Anterior cingulate cortex (tissue), 58 donors: ENCODE measurements at places on chromosomes 13 and 19.

GRCh38 chr19:1356508-1356865 is 27.2 kb upstream of the NDUFS7 start:
- no peak for DNase-seq

DNA sequence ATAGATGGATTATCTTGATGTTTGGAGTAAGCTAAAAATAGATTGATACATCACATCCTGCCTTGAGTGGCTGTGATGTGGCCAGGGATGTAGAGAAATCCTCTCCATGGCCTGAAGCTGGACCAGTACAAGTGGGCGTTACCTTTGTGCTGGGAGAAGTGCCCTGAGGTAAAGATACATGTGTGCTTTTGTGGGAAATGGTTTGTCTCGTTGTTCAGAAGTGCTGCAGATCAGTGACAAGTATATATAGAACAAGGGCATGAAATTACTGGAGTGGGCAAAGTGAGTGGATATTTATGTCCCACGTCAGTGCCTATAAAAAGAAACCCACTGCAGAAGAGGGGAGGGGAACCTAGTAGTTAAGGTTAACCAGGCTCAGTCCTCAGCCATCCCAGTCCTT is 12.2 kb upstream of the ZNF304 start:
- no peak for DNase-seq

- DNase-seq = no peak
Measured at GRCh38 chr13:65133094-65133493, 2097.0 kb downstream of the PCDH9 start.

DNA sequence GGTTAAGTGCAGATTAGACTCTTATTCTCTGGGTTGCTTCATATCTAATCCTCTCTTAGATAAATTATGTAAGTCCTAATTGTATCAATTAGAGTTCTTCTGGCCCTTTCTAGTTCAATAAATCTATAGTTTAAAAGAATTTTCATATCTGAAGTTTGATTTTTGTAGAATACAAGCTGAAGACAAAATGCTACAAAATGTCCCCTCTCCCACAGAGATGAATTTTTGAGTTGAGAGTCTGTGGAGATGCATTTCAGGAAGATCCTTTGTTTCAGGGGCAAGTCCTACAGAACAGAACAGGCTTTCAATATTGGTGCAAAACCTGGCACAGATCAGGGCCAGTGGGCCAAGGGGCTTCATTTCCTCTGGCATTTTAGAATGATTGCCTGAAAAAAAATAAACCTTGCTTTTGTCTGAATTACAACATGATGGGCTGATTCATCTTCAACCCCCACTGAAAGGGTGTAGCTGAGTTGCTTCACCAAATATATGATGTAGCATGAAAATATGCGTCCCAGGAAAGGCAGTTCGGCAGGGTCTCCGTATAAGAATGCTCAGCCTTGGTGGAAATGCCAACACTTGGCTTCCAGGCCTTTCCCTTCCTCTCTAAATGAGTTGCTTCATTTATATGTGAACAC is 6.4 kb upstream of the IPO5 start:
- no peak for DNase-seq

DNA sequence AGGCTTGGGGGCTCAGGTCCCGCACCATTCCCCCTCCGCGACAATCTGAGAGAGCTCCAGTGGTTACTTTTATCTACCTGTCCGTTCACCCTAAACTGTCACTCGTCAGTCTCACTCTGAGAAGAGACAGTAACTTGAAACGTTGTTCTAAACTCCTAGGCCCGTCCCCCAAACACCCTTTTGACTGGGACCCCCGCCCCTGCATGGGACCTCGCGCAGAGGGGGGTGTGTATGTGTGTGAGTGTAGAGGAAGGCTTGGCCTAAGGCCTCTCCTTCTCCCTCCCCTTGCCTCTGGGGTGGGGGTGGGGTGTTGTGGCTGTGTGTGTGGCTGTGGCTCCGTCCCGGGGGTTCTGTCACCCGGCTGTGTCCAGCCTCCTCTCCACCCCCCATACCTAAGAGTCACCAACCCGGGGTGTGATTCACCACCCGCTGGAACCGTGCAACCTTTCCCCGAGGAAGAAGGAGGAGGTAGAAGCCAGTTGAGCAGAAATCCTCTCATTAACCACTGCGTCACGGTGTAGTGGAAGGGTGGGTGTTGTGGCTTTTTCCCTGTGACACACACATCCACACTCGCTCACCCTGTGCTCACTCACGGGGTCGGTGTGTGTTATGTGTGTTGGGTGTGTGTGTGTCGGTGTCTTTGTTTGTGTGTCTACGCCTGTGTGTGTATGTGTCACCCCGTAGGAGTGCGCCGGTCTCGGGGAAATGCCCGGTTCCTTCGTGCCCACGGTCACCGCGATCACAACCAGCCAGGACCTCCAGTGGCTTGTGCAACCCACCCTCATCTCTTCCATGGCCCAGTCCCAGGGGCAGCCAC is 2.4 kb downstream of the FOSB start:
- DNase-seq = no peak

DNA sequence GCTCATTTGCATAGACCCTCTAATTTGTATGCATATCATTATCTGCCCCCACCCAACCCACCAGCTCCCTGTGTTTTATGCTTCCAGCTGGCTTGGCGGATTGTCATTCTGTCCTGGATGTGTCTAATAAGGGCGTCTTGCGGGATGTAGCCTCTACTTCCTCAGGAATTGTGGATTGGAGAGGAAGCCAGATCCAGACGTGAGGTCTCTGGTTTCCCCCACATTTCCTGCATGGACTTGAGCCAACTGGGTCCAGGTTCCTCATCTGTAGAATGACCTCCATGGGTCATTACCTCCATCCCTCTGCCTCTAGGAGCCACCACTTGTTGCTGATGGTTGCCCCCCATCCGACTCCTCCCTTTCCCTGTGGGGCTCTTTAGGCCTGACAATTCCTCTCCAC is 7.3 kb downstream of the TNFSF14 start:
- DNase-seq = no peak

- no peak for DNase-seq
Measured at GRCh38 chr13:112575675-112576074, 12.3 kb downstream of the TUBGCP3 start.

- no peak for DNase-seq
Measured at GRCh38 chr19:38549942-38550341, 67.8 kb downstream of the MAP4K1 start.

DNA sequence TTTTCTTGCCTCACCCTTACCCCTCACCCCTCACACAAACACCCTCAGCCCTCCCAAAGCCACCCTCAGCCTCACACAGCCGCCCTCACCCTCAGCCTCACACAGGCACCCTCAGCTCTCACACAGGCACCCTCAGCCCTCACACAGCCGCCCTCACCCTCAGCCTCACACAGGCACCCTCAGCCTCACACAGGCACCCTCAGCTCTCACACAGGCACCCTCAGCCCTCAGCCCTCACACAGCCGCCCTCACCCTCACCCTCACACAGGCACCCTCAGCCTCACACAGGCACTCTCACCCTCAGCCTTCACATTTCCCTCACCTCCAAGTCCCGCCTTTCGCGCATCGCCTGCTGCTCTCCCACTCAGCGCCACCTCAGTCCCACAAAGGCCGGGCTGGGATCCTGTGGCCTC is 287 bp upstream of the ZSCAN22 start:
- no peak for DNase-seq

DNA sequence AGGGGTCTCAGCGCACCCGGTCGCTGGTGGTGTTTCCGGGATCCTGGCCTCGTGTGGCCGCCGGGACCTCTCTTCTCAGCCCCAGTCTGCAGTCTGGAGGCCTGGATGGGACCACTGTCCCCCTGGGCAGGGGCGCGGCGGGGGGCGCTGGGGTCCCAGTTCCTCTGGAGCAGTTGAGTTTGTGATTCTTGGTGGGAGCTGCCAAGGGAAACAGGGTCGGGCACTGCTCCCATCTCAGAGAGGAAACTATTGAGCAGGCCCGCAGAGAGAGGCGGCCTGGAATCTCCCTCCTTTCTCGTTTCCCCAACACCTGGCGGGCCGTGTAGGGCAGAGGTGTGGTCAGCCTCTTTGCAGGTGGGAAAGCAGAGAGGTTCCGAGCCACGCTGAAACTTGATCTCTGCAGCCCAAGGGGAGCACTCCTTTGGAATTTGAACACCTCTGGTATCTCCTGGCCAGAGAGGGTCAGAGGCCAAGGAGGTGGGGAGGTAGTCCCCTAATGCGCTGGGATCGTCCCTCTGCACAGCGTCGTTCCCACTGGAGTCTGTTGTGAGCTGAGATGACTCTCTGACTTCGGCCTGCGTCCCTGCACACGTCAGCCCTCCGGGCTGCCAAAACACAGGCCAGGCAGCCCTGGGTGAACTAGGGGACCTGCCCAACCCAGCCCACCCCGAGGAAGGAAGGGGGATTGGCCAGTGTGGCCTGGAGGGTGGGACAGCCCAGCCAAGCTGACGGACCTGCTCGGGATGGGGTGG is 741 bp downstream of the PLEKHF1 start:
- no peak for DNase-seq

DNA sequence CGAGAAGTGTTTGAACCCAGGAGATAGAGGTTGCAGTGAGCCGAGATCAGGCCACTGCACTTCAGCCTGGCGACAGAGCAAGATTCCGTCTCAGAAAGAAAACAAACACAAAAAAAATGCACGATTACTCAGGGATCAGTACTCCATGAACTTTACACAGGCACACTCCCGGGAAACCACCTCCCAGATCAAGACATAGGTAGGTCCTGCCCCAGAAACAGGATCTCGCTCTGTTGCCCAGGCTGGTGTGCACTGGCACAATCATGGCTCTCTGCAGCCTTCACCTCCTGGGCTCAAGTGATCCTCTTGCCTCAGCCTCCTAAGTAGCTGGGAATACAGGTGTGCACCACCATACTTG is 11.2 kb downstream of the VASP start:
- DNase-seq = no peak

DNA sequence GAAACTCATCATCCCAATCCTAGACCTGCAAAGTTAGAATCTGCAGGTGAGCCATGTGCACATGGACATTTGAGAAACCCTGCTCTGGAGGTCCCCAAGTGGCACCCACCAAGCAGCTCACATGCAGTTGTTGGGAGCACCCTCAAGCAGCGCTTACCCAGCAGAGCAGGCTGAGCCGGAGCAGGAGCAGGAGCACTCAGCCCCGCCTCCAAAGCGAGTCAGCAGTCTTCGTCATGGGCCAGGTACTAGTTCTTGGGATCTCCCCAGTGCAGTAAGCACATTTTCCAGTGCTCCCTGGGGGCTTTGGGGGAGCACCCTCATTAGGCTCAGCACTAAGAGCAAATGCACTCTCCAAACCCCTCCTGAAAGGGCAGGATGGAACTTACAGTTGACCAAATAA is 572.7 kb downstream of the IRS2 start:
- no peak for DNase-seq
